Fibroblast of lung (primary cell): ENCODE measurements at places on chromosomes 16 and 17. TPM values are rescaled to one million over a fixed set of nuclear protein-coding genes. Genes with fewer than 3 reads are reported as not detected.

KRTAP9-4 gene
- total RNA-seq, result not detected in 2 replicates

EFTUD2 gene
- 74.0 and 88.0 TPM in 2 replicates for total RNA-seq

C17orf50 gene
- total RNA-seq, result not detected in 2 replicates

NPIPA5 gene
- 3.1 and 8.6 TPM in 2 replicates for total RNA-seq

OR1A1 gene
- total RNA-seq, result not detected in 2 replicates

HOXB6 gene
- total RNA-seq, result 10.5 and 16.2 TPM in 2 replicates

DNA sequence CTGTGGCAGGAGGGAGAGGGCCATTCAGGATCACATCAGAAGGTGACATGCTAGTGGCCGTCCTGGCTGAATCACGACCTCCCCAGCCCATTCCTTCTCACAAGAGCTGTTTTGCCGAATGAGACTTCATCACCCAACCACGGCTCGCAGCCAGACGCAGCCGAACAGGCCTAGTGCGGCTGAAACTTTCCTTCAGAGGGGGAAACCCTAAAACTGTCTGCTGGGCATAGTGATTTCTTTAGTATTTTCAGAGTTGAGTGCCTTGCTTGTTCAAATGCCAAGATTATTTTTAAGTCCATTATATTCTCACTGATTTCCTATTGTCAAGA lies 343.7 kb downstream of the CPPED1 start:
- H3K27me3 ChIP-seq, result no peaks in the 10 kb centered on the region
- no peak overlapping the region for H3K27ac ChIP-seq
- DNase-seq, result no peak

- no peak for DNase-seq
- H3K4me1 ChIP-seq, result no peaks in the 10 kb centered on the region
- H3K27me3 ChIP-seq, result peaks cover 8% of the 10 kb centered on the region
- no peak within 1 kb of the TSS for H3K27ac ChIP-seq
- H3K36me3 ChIP-seq, result no peaks in the 10 kb centered on the region
- H3K4me3 ChIP-seq, result peak within 1 kb of the TSS; percentile 51
Measured at GRCh38 chr17:10198509-10199249, at the start of gene GAS7. Gene GAS7, minus strand, starts transcription at chr17:10198606.

GRCh38 chr17:6627019-6627418 lies 13.5 kb downstream of the KIAA0753 start:
- peak; percentile 38 for DNase-seq
- H3K36me3 ChIP-seq, result peaks cover 4% of the 10 kb centered on the region
- H3K27me3 ChIP-seq, result no peaks in the 10 kb centered on the region
- H3K4me3 ChIP-seq, result no peak overlapping the region

DNA sequence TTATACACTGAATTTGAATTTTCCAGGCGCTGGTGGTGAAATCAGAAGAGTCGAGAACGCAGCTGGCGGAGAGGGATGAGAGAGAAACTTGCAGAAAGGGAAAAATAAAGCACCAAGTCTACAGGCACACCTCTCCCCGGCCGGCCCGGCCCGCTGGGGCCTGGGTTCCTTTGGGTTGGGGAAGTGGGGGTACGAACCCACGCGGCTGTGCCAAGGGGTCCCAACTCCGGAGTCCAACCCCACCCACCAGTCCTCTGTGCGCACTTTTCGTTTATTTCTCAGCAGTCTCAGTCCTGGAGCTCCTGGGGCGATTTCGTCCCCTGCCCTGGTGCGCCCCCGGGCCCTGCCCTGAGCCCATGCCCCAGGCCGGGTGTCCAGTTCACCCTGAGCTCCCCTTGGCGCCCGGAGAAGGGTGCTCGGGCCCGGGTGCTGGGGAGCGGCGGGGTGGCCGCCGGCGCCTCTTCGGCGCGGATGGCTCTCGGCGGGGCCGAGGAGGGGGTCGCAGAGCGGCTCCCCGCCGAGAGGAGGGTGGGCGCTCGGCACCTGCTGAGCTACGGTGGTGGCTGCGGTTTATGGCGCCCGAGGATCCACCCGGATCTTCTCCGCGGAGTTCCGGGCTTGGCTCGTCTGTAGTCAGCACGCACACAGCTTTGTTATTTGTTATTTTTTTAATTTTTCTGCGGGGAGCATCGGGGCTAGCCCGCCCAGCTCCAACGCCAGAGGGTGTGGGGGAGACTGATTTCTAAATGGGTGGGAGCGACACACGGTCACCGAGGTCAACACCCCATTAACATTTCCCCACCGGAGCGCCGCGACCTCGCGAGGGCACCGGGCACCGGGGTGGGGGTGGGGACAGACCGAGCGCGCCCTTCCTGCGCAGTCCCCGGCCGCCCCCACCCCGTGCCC lies 15.7 kb upstream of the CBX8 start:
- no peak overlapping the region for H3K27ac ChIP-seq
- peak overlapping the region; percentile 28 for H3K4me3 ChIP-seq
- DNase-seq, result no peak
- peaks cover 81% of the 10 kb centered on the region for H3K27me3 ChIP-seq
- no peaks in the 10 kb centered on the region for H3K4me1 ChIP-seq

DNA sequence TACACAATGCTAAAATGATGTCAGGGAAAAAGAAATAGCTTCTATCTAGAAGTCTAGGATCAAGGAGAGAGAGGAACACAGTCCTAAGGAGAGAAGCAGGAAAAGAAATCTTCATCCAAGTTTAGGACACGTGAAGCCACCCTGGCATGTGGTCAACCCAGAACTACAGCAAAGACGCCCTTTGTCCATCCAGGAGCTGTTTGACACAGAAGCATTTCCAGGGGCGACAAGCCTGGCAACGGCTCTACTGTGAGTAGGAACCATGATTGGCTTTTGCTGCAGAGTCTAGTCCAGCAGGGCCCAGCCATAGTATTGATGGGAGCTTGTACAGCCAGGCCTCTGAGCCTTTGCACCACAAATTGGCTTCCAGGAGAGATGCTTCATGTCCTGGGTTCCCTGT lies 185.4 kb upstream of the RPL38 start:
- no peak overlapping the region for H3K27ac ChIP-seq
- DNase-seq, result no peak
- H3K4me1 ChIP-seq, result no peaks in the 10 kb centered on the region
- H3K36me3 ChIP-seq, result no peaks in the 10 kb centered on the region

DNA sequence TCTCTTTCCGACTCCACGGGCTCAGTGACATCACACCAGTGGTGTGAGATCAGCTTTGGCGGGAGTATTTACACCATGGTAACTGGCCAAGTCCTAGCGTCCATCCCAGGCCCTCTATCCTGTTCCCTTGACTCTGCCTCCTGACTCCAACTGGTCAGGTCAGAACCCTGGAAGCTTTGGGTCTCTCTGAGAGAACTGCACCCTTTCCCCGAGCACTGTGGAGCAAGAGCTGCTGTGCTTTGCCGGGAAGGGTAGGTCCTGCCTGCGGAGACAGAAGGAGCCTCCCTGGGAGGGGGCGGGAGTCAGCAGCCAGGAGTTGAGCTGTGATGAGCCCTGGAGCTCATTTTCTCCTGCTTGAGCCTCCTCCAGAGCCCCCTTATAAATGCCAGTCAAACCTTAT lies 212.1 kb upstream of the TNRC6C start:
- H3K4me3 ChIP-seq, result no peak overlapping the region
- no peaks in the 10 kb centered on the region for H3K27me3 ChIP-seq
- H3K36me3 ChIP-seq, result no peaks in the 10 kb centered on the region
- DNase-seq, result no peak
- H3K4me1 ChIP-seq, result no peaks in the 10 kb centered on the region

DNA sequence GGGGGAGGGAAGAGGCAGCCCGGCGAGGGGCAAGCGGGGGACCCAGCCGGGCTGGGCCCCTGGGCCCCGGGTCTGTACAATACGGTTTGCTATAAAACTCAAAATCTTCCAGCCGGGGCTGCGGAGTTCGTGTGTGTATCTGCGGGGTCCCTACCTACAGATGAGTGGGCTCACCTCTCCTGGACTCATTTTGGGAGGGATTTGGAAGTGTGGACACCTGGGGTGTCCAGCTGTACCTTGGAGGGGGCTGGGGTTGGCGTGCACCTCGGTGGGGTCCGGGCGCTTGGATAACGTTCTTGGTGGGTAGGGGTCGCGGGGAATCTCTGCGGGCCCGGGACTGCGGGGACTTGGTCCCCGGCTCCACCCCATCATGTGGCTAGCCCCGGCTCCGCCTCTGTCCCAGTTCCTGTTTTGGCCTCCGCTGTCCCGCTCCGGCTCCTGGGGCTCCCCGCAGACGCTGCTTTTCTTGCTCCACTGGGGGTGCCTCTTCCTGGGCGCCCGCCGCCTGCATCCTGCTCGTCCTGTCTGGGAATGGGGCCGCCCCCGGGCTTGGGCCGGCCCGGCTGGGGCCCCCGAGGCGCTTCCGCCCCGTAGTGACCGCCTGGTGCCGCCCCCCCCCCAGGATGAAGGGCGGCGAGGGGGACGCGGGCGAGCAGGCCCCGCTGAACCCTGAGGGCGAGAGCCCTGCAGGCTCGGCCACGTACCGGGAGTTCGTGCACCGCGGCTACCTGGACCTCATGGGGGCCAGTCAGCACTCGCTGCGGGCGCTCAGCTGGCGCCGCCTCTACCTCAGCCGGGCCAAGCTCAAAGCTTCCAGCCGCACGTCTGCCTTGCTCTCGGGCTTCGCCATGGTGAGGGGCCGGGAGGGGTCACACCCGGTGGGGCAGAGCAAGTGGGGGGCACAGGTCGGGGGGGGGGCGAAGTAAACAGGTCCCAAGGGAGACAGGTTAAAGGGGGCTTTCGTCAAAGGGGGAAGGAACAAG lies at the start of gene ORAI3:
TSS of gene ORAI3 (plus strand) at position 402 of the 983 bp plus-strand sequence. CDS start at position 624, 222 bp downstream.
- peaks cover 15% of the 10 kb centered on the region for H3K36me3 ChIP-seq
- DNase-seq, result peak; percentile 63
- H3K4me3 ChIP-seq, result peak within 1 kb of the TSS; percentile 43
- peaks cover 24% of the 10 kb centered on the region for H3K4me1 ChIP-seq
- H3K27me3 ChIP-seq, result no peaks in the 10 kb centered on the region

DNA sequence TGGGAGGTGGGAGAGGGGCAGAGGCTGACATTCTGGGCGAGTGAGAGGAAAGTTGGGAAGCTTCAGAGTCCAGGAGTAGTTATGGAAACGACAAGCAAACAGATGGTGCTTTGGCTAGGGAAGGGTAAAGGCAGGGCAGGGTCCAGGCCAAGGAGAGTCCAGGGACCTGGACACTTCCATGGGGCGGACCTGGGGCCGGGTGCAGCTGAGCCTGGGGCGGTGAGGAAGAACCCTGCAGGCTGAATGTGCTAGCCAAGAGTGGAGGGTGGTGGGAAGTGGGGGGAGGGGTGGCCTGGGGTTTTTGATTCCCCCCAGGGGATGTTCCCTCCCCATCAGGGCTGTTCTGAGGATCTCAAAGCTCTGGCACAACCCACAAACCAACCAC lies 2.6 kb downstream of the PPP1R9B start:
- H3K27me3 ChIP-seq, result no peaks in the 10 kb centered on the region
- peaks cover 14% of the 10 kb centered on the region for H3K36me3 ChIP-seq
- peak overlapping the region; percentile 80 for H3K4me3 ChIP-seq
- peak overlapping the region; percentile 60 for H3K27ac ChIP-seq
- DNase-seq, result no peak
- peaks cover 26% of the 10 kb centered on the region for H3K4me1 ChIP-seq

DNA sequence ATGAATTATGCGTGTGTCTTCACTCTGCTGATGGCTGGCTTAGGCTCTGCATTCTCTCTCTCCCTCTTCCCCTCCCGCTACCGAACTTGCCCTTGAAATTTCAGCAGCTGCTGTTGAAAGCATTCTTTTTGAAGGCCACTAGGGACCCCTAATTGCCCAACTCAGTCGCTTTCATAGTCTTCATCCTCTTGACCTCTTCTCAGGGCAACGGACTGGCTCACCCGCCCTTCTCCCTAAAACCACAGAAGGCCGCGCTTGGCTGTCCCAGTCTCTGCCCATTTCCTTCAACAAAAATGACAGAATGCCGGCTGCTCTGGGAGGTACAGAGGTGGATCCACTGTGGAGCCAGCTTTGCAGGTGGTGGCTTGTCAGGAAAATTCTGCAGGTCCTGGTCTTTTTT lies 21.0 kb upstream of the FMNL1 start:
- no peak for DNase-seq
- H3K36me3 ChIP-seq, result no peaks in the 10 kb centered on the region
- no peak overlapping the region for H3K27ac ChIP-seq
- H3K27me3 ChIP-seq, result no peaks in the 10 kb centered on the region

- no peak for DNase-seq
- H3K4me1 ChIP-seq, result peaks cover 5% of the 10 kb centered on the region
- no peaks in the 10 kb centered on the region for H3K27me3 ChIP-seq
- peak within 1 kb of the TSS; percentile 65 for H3K4me3 ChIP-seq
Measured at GRCh38 chr17:8123695-8124349, at the start of gene HES7. Gene HES7, minus strand, starts transcription at chr17:8124106. Its CDS starts 22 bp downstream, at chr17:8124084.

DNA sequence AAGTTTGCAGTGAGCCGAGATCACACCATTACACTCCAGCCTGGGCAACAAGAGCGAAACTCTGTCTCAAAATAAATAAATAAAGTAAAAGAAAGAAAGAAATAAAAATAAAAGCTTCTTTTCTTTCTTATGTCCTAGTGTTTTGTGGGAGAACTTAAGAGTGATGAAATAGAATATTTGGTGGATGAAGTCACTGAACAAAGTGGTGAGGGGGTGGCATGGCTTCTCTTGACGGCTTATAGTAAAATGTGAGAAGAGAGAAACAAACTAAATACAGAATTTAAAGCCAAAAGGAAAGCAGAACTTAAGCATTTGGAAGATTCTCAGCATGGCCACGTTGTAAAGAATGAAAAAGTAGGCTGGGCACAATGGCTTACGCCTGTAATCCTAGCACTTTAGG lies 15.3 kb downstream of the SGF29 start:
- no peaks in the 10 kb centered on the region for H3K27me3 ChIP-seq
- H3K36me3 ChIP-seq, result no peaks in the 10 kb centered on the region
- H3K27ac ChIP-seq, result no peak overlapping the region
- peak; percentile 62 for DNase-seq
- no peak overlapping the region for H3K4me3 ChIP-seq

DNA sequence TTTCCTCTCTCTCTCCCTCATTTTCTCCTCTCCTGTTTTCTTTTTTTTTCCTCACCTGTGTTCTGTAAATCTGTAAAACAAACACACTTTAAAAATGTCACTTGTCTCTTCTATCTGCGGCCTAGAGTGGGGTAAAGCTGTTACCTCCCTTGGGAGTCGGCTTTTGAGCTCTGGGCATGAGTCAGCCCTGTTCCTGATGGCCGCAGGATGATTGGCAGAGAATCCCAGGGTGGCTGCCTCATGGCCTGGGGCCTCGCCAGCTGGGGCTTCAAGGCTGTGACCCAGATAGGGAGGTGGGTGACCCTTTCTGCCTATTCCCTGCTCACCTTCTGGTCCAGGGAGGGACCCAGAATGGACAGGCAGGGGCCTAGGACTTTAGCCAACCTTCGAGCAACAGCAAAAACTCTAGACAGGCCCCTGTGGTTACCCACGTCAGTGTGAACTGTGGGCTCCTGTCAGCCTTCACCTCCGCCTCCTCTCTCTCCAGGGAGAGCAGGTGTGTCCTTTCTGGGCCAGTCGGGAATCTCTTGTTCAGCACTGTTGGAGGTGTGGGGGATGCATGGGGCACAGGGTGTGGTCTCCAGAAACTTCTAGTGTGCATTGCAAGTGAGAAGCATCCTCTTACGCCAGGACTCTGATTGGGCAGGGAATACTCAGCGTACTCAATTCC lies 87.4 kb downstream of the RAP1GAP2 start:
- DNase-seq, result peak; percentile 59
- peaks cover 2% of the 10 kb centered on the region for H3K4me1 ChIP-seq
- H3K27ac ChIP-seq, result no peak overlapping the region
- no peaks in the 10 kb centered on the region for H3K36me3 ChIP-seq
- H3K4me3 ChIP-seq, result no peak overlapping the region

GRCh38 chr17:48236681-48237134 lies 129.1 kb downstream of the SNX11 start:
- H3K27me3 ChIP-seq, result peaks cover 6% of the 10 kb centered on the region
- DNase-seq, result peak; percentile 96
- no peak overlapping the region for H3K27ac ChIP-seq
- H3K4me1 ChIP-seq, result peaks cover 12% of the 10 kb centered on the region

- H3K36me3 ChIP-seq, result no peaks in the 10 kb centered on the region
- no peak for DNase-seq
- H3K4me1 ChIP-seq, result no peaks in the 10 kb centered on the region
- H3K4me3 ChIP-seq, result no peak overlapping the region
- H3K27me3 ChIP-seq, result no peaks in the 10 kb centered on the region
Measured at GRCh38 chr17:364308-364707, 11.7 kb upstream of the RPH3AL start.
